Stimulated activated CD8-positive, alpha-beta memory T cell treated with anti-CD3 and anti-CD28 coated beads, Interleukin-15, amount 100 ng/mL, for 48 hours (primary cell): ENCODE measurements at places on chromosomes 16 and 17.

DNA sequence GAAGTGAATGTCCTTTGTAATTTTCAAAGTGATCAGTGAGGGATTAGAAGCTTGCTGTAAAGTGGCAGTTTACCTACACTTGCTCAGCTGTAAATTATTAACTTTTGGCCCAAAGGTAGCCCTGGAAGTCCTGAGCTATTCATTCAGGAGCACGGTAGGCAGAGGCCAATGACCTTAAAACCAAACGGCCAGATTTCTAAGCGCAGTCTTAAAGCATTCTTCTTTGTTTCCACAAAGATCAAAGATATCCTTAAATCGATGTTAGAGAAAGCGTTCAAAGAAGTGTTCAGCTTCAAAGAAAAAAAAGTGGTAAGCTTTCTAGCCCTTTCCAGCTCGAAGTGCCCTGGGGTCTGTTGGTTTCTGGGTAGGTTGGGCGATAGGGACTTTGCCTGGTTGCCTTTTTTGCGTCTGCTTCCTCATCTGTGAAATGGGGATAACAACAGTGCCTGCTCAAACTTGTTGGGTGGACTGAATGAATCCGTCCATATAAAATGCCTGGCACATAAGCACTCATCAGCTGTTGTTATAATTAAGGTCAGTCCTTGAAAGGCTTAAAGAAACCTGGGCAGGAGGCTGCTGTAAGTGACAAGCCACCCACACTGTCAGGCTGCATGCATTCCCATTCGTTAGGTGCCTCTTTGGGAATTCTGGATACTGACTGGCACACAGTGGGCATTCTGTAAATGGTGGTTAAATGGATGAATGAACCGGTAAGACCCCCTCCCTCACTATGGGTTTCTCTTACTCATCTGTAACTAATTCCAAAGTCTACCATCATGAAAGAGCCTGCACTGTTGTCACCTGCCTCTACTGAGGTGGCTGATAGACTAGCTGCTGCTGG lies 113.2 kb downstream of the PRKCA start:
- DNase-seq: no peak

GRCh38 chr17:41599680-41600079 lies 12.9 kb downstream of the KRT16 start:
- DNase-seq: no peak

- DNase-seq: no peak
Observed at GRCh38 chr17:48626245-48627117, at the start of gene HOXB9. Gene HOXB9, minus strand, starts transcription at chr17:48626358. Its CDS starts 89 bp downstream, at chr17:48626269.

DNA sequence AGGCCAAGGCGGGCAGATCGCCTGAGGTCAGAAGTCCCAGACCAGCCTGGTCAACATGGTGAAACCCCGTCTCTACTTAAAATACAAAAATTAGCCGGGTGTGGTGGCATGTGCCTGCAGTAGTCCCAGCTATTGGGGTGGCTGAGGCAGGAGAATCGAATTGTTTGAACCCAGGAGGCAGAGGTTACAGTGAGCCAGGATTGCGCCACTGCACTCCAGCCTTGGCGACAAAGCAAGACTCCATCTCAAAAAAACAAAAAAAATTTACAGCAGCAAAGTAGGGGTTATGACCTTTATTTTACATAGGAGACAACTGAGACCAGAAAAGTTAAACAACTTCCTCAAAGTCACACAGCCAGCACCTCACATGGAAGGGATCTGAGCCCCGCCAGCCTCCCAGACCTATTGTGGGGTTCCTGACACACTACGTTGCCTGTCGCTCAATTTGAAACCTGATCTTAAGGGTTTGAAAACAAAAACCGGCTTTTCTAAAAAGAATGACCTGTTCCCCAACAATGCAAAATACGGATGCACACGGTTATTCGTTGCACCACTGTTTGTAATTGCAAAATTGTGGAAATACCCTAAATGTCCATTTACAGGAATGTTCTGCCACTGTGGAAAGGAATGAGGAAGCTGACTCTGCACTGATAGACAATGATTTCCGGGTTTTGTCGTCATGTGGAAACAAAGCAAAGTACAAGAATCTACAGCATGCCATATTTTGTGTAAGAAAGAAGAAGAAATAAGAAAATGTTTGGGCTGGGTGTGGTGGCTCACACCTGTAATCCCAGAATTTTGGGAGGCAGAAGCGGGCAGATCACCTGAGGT lies 77.2 kb downstream of the CNGB1 start:
- DNase-seq: no peak

DNA sequence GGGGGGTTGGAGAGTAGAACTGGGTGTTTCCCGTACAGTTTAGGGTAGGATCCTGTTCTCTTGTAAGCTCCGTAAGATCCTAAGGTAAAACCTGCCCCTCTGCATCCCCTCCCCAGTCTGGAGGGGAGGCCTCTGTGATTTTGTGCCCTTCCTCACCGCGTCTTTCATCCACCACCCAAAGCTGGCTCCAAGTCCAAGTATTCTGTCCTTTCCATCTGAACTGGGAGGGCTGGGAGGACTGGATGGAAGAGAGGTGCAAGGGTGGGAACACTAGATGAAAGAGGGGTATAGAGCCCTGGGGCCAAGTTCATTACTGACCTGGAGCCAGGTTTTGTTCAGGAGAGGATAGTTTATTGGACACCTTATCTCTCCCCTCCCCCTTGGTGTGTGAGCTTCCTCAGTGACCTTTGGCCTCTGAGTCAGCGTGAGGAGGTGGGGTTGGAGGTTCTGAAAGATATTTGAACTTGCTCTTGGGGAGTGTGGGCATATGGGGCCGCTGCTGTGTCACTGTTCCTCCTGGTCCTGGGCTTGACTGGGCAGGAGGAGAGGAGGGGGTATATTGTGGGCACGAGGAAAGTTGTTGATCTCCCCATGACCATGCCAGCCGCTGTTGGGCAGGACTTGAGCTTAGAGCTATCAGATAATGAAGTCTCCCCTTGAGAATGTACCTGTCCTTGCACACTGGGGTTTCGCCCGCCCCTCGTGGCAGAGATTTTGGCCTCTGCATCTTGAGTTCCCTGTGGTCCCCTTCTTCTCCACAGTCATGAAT lies 1.6 kb downstream of the LASP1 start:
- DNase-seq: peak; percentile 70

- DNase-seq: no peak
Observed at GRCh38 chr16:67163164-67163998, 1.2 kb upstream of the HSF4 start.

DNA sequence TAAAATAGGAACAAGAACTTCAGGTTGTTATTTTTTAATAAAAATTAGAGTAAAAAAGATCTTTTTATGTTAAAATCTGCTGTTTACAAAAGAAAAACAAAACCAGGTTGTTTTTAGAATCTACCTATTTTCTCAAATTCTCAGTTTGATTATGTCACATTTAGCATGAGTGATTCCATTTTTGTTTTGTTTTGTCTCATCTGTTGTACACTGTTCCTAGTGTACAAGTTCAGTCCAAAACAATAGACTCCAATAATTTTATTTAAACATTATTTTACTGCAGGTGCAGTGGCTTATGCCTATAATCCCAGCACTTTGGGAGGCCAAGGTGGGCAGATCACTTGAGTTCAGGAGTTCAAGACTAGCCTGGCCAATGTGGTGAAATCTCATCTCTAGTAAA lies 2142.7 kb downstream of the TP53TG3F start:
- no peak for DNase-seq

DNA sequence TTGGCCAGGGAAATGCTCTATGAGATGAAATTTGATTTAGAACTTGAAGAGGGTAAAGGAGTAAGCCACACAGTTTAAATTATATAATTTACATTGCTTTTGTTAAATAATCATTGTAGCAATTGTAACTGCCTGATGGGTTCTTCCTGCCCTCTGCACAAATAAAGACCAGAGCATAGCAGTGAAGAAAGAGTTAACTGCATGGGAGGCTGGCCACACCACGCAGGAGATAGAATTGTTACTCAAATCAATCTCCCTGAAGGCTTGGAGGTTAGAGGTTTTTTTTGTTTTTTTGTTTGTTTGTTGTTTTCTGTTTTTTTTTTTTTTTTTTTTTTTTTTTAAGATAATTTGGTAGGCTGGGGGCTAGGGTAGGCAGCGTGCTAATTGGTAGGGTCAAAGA lies 467.0 kb upstream of the GOT2 start:
- no peak for DNase-seq

DNA sequence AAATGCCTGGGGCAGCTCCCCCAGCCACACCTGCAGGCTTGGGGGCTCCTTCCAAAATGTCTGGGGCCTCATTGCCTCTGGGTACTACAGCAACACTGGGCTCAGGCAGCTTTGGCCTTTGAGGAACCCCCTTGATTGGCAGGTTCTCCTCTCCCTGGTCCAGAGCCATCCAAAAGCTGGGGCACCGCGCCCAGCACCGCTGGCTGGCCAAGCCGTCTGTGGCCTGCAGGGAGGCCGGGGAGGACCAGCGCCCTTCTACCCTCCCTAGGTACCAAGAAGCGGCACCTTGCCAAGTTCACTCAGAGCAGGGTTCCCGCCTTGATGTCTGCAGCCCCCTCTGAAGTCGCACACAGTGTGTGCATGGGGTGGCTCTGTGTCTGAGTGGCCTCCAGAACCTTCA lies 30.1 kb downstream of the TIMM22 start:
- no peak for DNase-seq

DNA sequence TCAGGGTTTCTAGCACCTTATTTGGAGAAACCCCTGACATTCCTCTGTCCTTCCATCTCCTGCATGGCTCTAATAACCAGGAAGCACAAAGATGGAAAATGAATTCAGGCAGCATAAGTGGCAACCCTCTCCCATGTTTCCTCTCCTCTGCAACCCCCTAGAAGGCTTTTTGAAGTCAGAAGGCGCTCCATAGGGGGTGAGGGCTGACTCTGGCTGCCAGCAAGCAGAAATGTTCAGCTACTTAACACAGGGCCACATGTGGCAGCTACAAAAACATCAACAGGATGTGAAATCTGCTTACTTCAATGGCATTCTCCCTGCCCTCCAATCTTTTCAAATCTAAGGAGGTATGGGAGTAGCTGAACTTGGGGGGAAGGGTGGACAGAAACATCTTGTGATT lies 55.2 kb upstream of the IRX5 start:
- no peak for DNase-seq
